Stimulated activated CD8-positive, alpha-beta memory T cell treated with anti-CD3 and anti-CD28 coated beads, Interleukin-7, amount 100 ng/mL, for 1 hour (primary cell): ENCODE measurements at places on chromosomes 12 and 14.

GRCh38 chr12:27094726-27095125 lies 12.3 kb upstream of the C12orf71 start:
- no peak for DNase-seq

DNA sequence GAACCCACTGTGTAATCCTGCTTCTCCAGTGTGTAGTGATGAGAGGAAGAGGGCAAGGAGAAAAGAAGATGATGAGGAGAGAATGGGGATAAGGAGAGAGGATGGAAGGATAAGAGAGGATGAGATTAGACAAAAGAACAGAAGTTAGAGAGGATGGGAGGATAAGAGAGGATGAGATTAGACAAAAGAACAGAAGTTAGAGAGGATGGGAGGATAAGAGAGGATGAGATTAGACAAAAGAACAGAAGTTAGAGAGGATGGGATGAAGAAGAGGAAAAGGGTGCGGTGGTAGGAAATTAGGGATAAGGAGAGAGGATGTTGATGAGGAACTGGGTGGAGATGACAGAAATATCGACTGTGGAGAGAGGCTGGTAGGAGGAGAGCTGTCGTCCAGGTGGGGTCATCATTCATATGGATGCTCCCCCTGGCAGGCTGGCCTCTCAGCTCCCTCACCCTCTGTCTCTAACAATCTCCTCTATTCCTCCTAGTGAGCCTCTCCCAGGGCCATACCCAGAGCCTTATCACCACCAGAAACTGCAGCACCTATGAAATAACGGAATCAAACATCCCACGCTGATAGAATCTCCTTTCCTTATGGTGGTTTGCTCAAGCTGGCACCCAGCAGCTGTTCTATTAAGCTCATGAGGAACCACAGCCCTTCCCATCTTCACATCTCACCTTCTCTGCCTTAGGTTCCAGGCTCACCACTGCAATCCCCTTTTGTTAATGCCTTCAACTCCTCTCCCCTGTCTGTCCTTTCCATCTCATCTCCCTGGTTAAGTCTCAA lies 6.0 kb upstream of the CIROP start:
- DNase-seq = no peak

GRCh38 chr12:132395192-132395907 lies 66.0 kb upstream of the GALNT9 start:
- no peak for DNase-seq

DNA sequence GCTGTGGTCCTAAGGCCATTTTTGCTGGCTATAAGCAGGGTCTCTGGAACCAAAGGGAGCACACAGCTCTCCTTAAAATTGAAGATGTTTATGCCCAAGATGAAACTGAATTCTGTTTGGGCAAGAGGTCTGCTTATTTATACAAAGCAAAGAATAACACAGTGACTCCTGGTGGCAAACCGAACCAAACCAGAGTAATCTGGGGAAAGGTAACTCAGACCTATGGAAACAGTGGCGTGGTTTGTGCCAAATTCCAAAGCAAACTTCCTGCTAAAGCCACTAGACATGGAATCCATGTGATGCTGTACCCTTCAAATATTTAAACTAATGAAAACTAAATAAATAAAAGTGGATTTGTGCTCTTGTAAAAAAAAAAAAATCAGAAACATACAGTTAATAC lies 29.6 kb upstream of the BICDL1 start:
- no peak for DNase-seq

GRCh38 chr12:129903956-129904829 lies at the start of gene TMEM132D:
Gene TMEM132D, minus strand, starts transcription at chr12:129904025.
- DNase-seq = no peak

- DNase-seq = no peak
Observed at GRCh38 chr14:49619730-49620129, 696 bp downstream of the RPL36AL start.

DNA sequence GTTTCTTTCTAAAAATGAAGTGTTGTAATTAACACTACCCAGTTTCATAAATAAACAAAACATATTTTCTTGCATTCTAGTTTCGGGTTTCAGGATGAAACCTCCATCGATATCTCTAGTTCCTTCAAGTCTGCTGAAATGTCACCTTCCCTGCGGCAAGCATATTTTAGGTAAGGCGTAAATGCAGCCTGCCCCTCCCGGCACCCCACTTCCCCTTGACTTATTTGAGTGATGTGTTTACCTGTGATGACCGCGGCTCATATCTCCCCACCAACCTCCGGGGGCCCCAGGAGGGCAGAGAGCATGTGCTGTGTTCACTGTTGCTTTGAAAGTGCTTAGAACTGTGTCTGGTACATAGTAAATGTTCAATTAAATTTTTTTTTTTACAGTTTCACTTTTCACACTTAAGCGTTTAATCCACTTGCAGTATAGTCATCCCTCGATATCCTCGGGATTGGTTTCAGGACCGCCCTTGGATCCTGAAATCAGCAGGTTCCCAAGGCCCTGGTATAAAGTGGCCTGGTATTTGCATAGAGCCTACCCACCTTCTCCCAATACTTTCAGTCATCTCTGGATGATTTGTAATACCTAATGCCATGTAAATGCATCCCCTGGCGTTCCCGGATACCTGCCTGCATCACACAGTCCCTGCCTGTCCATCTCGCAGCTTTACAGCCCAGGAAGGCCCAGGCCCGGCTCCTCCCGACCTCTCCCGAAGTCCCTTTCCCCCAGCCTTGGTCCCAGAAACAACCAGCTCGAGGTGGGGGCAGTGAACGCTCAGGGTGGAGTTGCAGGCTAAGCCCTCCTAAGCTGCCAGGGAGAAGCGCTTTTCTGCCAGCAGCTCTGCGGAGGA lies 40.2 kb upstream of the FBRSL1 start:
- no peak for DNase-seq

DNA sequence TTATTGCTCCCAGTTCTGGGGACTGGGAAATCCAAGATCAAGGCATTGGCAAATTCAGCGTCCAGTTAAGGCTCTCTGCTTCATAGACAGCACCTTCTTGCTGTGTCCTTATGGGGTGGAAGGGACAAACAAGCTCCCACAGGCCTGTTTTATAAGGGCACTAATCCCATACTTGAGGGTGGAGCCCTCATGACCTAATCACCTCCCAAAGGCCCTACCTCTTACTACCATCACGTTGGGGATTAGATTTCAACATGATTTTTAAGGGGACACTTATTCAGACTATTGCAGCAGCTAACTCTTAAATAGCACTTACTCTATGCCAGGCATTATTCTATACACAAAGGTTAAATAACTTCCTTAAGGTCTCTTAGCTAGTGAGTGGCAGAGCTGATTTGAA lies 17.3 kb downstream of the TOGARAM1 start:
- DNase-seq = no peak

- DNase-seq = no peak
Observed at GRCh38 chr14:93055651-93056115, 60.0 kb downstream of the ITPK1 start.

DNA sequence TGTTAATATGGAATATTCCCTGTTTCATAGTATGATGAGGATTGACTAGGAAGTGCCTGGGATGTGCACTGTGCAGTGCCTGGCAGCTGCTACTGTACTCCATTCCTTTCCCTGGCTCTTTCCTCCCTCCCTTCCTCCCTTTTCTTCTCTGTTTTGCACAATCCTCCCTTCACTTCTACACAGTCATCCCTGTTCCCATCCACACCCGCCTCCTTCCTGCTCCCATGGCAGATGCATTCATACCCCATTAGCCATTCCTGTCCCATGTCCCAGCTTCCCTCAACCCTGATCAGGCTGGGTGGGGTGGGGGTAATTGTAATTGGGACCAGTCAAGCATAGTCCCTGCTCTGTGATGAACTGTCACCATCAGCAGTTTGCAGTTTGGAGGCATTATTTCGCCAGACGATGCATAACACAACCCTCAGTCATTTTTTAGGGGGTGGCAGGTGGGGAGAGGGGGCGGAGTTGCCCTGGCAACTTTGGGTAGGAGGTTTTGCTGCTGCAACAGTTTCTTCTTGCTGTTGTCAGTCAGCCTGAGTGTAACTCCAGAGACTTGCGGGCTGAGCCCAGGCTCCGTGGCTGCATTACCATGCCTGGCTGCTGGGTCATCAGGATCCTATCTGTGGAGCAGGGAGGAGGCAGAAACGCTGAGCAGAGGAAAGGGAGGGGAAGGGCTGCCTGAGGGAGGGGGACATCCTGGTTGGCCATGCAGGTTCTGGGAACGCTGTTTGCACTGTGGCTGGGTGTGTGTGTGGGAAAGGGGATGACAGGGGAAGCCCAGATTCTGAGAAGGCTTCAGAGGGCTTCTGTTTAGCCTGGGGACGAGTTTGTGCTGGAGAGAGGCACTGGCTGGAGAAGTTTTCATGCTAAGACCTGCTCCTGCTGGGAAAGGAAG lies 4.1 kb upstream of the KRT84 start:
- no peak for DNase-seq

GRCh38 chr14:84442521-84442920 lies 1087.4 kb upstream of the FLRT2 start:
- no peak for DNase-seq

GRCh38 chr12:86421333-86421732 lies 165.1 kb upstream of the MGAT4C start:
- no peak for DNase-seq

DNA sequence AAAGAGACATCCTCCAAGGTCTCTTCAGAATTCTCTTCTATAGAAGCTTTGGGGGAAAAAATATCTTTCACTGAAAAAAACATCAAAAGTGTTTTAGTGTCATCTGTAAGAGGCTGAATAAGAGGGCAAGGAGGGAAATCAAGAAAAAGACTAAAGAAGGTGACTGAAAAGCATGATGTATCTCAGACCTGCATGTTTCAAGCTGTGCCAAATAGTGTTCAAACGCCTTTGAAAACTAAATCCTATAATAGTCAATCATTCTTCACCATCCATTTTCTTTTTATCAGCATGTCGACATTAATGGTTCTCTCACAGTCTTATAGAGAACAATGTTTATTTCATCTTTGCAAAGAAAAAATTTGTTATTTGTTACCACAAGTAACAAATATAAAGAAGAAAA lies 94.5 kb downstream of the CEP128 start:
- no peak for DNase-seq

DNA sequence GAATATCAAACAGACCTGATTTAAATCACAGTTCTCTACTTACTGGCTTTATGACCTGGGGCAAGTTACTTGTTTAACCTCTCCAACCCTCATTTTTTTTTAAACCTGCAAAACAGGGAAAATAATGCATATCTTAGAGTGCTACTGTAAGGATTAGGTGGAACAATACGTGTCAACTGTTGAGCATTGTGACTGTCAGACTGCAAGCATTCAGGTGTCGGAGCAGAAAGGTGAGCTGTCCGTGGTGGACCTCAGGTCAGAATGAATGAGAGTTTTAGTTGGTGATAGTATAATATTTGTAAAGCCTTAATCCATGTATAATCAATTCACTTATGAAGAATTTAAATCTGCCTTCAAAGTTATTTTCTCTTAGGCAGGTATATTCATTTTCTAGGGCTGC lies 404.2 kb downstream of the ETNK1 start:
- no peak for DNase-seq

DNA sequence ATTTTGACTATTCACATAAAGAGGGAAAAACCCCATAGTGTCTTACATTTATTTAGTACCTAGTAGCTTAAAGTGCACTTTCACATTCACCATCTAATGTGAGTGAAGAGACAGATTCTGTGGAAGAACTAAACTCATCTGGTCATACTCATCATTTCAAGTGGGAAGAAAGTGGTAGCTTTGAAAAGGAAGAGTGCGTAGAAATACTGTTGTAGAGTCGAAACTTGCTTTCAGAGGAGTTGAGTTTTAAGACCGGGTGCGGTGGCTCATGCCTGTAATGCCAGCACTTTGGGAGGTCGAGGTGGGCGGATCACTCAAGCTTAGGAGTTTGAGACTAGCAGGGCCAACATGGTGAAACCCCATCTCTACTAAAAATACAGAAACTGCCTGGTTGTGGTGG lies 222.2 kb downstream of the ERC1 start:
- no peak for DNase-seq

GRCh38 chr12:67716817-67717216 lies 68.3 kb downstream of the DYRK2 start:
- DNase-seq = no peak

DNA sequence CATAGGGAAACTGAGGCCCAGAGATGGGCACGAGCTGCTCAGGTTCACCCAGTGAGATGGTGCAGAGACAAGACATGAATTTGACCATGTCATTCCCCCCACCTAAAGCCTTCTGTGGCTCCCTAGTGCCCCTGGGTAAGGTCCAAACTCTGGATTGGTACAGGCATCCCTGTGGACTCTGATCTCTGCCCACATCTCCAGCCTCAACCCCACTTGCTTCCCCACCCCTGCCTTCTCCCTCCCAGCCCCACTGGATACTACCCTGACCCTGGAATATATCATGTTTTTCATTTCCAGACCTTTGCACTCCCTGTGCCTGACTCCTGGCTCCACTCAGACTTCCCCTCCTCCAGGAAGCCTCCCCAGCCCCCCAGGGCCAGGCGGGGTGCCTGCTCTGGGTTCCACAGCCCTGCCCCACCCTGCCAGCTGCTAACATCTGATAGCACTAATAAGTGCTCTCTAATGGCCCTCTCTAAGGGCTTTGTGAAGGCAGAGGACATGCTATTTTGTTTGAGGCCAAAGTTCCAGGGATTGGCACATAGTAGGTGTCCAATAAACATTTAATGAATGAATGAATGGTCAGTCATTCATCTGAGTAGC lies 1.1 kb upstream of the SDSL start:
- no peak for DNase-seq

DNA sequence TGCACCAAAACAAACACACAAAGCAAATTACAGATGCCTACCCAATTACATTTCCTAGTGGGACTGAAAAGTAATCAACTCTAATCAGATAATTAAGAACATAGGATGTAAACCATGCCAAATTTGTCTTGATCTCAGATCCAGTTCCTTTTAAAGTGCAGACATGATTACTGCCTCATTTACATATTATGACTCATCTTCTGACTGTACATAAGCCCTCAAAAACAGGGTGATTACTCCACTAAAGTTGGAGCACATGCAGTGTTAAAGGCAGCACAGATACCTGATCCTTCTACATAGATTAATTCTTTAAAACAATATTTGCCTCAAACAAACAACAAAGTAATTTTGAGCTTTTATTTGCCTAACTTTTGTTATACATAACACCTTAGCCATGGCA lies 337.2 kb downstream of the RPS29 start:
- DNase-seq = no peak

GRCh38 chr14:103078420-103078749 lies 5.6 kb upstream of the LBHD2 start:
- peak; percentile 42 for DNase-seq

DNA sequence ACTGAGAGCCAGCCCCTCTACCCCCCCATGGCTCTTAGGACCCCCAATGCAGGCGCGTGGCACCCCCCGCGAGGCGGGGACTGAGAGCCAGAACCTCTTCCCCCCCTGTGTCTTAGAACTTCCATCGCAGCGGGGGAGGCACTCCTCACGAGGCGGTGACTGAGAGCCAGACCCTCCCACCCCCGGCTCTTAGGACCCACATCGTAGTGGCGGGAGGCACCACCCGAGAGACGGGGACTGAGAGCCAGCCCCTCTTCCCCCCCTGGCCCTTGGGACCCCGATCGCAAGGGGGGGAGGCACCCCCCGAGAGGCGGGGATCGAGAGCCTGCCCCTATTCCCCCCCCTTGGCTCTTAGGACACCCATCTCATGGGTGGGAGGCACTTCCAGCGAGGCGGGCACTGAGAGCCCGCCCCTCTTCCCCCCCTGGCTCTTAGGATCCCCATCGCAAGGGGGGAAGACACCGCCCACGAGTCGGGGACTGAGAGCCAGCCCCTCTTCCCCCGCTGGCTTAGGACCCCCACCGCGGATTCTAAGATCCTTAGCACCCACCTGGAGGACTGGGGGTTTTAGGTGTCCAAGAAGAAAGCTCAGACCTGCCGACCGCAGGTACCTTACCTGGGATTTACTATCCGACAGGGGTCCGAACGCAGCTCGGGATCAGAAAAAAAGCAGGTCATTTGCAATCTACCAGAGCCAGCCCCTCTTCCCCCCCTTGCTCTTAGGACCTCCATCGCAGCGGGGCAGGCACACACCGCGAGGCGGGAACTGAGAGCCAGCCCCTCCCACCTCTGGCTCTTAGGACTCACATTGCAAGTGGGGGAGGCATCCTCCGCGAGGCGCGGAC lies 44.9 kb downstream of the DDX11 start:
- no peak for DNase-seq
